Effector memory CD8-positive, alpha-beta T cell (primary cell): ENCODE measurements at places on chromosomes 4 and X.

- H3K36me3 ChIP-seq: no peaks in the 10 kb centered on the region
- H3K4me1 ChIP-seq: no peaks in the 10 kb centered on the region
- no peak for DNase-seq
- no peak overlapping the region for H3K4me3 ChIP-seq
- H3K27ac ChIP-seq: no peak overlapping the region
Measured at GRCh38 chr4:101696276-101697010, 94.1 kb upstream of the BANK1 start.

- H3K27ac ChIP-seq: no peak overlapping the region
- no peak for DNase-seq
- no peaks in the 10 kb centered on the region for H3K36me3 ChIP-seq
- no peaks in the 10 kb centered on the region for H3K27me3 ChIP-seq
- H3K4me3 ChIP-seq: no peak overlapping the region
- no peaks in the 10 kb centered on the region for H3K4me1 ChIP-seq
Measured at GRCh38 chrX:151004085-151004484, 20.9 kb downstream of the HMGB3 start.

DNA sequence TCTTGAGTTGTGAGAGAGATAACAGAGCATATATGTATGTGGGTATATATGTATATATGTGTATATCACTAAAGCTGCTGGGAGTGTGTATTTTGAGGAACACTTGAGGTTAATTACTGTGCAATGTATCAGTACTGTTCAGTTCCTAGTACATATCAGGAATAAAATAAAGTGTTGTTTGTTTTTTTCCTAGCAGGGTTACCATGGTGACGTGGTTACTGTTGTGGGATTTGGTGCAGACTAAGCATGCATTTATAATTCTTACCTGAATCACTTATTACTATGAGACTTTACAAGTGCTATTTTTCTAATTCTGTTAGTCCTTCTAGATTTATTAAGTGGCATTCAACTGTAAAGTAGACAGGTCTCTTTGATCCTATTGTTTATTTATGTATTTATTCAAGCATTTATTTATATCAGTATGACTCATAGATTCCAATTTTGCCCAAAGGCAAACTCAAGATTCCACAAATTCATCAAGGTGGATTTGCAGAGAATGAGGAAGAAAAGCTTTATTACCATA is 26.9 kb upstream of the BEX4 start:
- H3K4me3 ChIP-seq: no peak overlapping the region
- H3K27me3 ChIP-seq: no peaks in the 10 kb centered on the region
- H3K36me3 ChIP-seq: no peaks in the 10 kb centered on the region
- H3K4me1 ChIP-seq: no peaks in the 10 kb centered on the region
- DNase-seq: no peak
- H3K27ac ChIP-seq: no peak overlapping the region

DNA sequence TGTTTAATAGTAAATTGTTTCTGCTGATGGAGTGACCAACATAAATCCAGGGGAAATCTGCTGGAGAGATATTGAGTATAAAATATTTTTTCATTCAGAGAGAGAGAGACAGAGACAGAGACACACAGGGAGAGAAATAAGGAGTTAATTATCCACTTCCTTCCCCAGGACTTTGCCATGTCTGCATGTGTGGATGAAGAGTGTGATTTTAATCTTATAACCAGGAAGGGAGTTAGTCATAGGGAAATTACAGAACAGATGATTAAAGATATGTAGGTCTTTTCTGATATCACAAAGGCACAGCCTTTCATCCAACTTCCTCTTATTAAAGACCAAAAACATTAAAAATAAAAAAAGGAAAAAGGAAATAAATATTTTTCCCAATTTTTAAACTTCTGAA is 526.3 kb downstream of the SPRY1 start:
- H3K4me1 ChIP-seq: no peaks in the 10 kb centered on the region
- H3K36me3 ChIP-seq: no peaks in the 10 kb centered on the region
- H3K27me3 ChIP-seq: no peaks in the 10 kb centered on the region

GRCh38 chr4:675036-675882 is 917 bp downstream of the MYL5 start:
- peaks cover 13% of the 10 kb centered on the region for H3K4me1 ChIP-seq
- peak overlapping the region; percentile 85 for H3K4me3 ChIP-seq
- H3K27me3 ChIP-seq: no peaks in the 10 kb centered on the region

GRCh38 chr4:185411849-185412248 is 13.9 kb downstream of the UFSP2 start:
- H3K4me3 ChIP-seq: no peak overlapping the region
- H3K4me1 ChIP-seq: no peaks in the 10 kb centered on the region
- H3K27me3 ChIP-seq: no peaks in the 10 kb centered on the region
- H3K27ac ChIP-seq: no peak overlapping the region
- DNase-seq: no peak

DNA sequence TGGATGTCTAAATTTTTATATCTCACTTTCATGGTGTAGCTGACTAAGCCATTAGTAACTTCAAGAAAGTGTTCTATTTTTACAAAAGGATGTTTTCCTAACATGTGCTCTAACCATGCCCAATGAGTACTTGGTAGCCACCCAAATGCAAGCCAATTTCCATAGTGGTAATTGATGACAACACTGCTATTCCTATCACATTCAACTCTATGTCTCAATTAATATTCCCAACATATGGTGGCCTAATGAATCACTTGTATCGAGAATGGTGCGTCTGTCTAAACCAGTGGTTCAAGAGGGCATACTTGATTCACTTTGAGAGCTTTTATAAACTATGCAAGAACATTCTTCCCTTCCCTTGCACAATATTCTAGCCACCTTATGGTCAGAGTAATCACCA is 112.9 kb upstream of the GPRIN3 start:
- H3K4me1 ChIP-seq: no peaks in the 10 kb centered on the region
- DNase-seq: no peak
- H3K27ac ChIP-seq: no peak overlapping the region
- H3K27me3 ChIP-seq: no peaks in the 10 kb centered on the region
- no peak overlapping the region for H3K4me3 ChIP-seq

DNA sequence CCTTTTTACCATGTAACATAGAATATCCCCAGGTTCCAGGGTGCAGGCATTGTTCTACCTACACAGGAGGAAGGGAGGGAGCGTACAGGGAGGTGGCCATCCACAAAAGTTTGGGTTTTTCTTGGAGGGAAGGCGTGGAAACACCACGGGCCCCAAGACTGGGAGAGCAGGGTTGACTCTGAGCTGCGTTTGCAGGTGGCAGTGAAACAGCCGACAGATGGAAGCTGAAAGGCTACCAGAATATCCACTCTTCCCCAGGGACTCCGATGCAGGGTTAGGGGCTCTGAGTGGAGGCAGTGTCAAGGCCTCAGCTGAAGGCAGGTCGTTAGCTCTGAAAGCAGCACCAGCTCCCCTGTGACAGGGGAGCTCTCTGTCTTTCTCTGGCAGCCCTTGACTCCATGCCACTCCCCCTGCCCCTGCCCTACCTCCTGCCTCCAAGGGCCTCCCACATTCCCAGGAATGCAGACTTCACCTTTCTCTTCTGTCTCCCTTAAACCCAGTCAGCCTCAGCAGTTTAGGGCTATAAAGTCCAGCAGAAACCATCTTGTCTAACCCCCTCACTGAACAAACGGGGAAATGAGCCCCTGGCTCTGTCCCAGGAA is 14.0 kb upstream of the GLOD5 start:
- no peak for DNase-seq
- peaks cover 4% of the 10 kb centered on the region for H3K36me3 ChIP-seq

- H3K4me3 ChIP-seq: no peak overlapping the region
- no peaks in the 10 kb centered on the region for H3K4me1 ChIP-seq
- H3K27ac ChIP-seq: no peak overlapping the region
- no peaks in the 10 kb centered on the region for H3K36me3 ChIP-seq
Measured at GRCh38 chr4:154961263-154961662, 180.2 kb downstream of the RBM46 start.

- no peaks in the 10 kb centered on the region for H3K36me3 ChIP-seq
- no peak overlapping the region for H3K4me3 ChIP-seq
- no peak for DNase-seq
- no peaks in the 10 kb centered on the region for H3K27me3 ChIP-seq
- no peak overlapping the region for H3K27ac ChIP-seq
Measured at GRCh38 chr4:94519019-94519418, 67.3 kb downstream of the PDLIM5 start.

DNA sequence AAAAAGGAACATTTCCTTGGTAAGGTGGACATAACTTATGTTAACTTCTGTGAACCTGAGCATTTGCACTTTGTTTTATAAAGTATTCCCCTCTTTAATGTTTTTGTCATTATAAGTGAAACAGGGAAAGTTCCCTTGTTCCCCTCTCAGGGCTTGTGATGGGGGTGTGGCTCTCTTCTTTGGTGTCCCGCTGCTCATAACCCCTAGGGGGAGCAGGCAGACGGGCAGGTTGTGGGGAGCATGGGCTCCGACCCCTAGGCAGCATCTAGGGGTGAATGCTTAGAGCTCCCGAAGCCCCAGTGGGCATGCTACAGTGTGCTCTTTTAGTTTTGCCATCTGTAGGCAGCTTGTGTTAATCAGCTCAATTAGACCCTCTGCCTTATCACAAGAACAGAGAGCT is 200.4 kb downstream of the DACH2 start:
- H3K36me3 ChIP-seq: no peaks in the 10 kb centered on the region
- no peaks in the 10 kb centered on the region for H3K27me3 ChIP-seq
- no peak for DNase-seq
- no peaks in the 10 kb centered on the region for H3K4me1 ChIP-seq
- H3K4me3 ChIP-seq: no peak overlapping the region
- no peak overlapping the region for H3K27ac ChIP-seq

DNA sequence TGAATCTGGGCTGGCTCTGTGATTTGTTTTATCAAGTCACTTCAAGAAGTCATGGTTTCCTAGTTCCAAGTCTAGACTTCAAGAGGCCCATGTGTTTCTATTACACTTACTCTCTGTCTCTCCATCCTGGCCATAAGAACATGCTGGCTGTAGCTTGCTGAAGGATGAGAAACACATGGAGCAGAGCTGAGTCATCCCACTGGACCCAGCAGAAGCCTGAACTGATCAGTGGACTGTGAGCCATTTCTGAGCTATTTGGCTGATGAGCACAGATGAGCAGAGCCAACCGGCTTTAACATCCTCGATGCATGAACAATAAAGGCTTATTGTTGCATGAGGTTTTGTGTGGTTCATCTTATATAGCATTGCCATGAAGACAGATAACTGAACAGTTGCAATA is 290.6 kb upstream of the BOD1L1 start:
- H3K27me3 ChIP-seq: no peaks in the 10 kb centered on the region
- H3K4me1 ChIP-seq: no peaks in the 10 kb centered on the region
- no peak overlapping the region for H3K27ac ChIP-seq
- H3K4me3 ChIP-seq: no peak overlapping the region
- no peak for DNase-seq

DNA sequence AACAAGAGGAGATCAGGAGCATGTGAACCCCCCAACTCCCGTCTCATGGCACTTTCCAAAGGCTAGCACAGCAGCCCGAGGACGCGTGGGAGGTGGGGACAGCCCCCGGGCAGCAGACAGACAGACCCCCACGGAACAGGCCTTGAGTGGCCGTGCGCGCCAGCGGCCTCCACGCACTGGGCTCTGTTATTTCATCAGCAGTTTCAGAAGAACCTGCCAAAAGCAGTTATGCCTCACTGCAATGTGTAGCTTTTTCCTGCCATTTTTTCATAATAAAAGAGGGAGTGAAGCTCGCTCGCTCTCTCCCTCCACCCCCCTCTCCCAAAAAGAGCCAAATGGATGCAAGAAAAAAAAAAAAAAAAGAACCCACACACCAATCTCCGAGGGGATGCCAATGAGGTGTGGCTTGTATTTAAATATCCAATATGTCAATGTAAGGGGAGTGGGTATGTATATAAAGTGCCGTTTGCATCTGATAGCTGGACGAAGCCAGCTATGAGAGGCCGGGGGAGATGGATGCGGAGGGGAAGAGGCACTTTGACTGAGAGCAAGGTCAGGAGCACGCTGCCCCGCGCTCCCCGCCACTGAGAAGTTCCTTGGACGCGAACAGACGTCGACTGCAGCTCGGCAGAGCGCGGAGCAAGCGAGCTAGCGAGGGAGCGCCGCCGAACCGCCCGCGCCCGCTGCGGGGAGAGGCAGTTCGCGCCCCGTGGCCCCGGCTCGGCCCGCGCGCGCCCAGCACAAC is at the start of gene FGF16:
TSS of gene FGF16 (plus strand) at position 482 of the 745 bp plus-strand sequence. CDS start 286 bp downstream, outside the sequence.
- no peaks in the 10 kb centered on the region for H3K36me3 ChIP-seq
- peak within 1 kb of the TSS; percentile 80 for H3K4me3 ChIP-seq
- H3K4me1 ChIP-seq: peaks cover 7% of the 10 kb centered on the region
- peaks cover 47% of the 10 kb centered on the region for H3K27me3 ChIP-seq
- no peak for DNase-seq
- no peak within 1 kb of the TSS for H3K27ac ChIP-seq

GRCh38 chr4:144667500-144667899 is 21.5 kb downstream of the HHIP start:
- H3K27me3 ChIP-seq: no peaks in the 10 kb centered on the region
- no peaks in the 10 kb centered on the region for H3K4me1 ChIP-seq
- no peaks in the 10 kb centered on the region for H3K36me3 ChIP-seq

DNA sequence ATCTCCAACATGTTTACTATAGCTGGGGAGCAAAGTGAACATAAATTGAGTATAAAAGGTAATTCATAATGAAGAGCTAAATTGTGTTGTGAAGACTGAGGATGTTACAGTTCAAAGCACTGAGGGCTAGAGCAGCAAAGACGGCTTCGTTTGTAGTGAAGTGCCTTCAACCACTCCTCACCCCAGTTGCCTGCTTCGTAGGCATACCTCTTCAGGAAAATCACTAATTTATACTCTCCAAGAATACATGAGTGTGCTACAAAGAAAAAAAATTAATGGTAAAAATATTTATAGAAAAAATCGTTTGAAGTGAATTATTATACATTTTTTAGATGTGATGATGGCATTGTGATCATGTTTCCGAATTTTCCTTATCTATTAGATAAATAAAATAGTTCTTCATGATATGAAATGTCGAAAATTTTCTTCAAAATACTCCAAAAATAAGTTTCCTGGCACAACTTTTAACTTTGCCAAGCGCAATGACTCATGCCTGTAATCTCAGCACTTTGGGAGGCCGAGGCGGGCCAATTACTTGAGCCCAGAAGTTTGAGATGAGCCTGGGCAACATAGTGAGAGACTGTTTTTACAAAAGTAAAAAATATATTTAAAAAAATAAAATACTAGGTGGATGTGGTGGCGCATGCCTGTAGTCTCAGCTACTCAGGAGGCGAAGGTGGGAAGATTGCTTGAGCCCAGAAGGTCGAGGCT is 41.6 kb downstream of the ZFP42 start:
- no peak overlapping the region for H3K4me3 ChIP-seq
- no peaks in the 10 kb centered on the region for H3K4me1 ChIP-seq
- no peaks in the 10 kb centered on the region for H3K36me3 ChIP-seq
- DNase-seq: no peak
- H3K27me3 ChIP-seq: no peaks in the 10 kb centered on the region
- no peak overlapping the region for H3K27ac ChIP-seq

DNA sequence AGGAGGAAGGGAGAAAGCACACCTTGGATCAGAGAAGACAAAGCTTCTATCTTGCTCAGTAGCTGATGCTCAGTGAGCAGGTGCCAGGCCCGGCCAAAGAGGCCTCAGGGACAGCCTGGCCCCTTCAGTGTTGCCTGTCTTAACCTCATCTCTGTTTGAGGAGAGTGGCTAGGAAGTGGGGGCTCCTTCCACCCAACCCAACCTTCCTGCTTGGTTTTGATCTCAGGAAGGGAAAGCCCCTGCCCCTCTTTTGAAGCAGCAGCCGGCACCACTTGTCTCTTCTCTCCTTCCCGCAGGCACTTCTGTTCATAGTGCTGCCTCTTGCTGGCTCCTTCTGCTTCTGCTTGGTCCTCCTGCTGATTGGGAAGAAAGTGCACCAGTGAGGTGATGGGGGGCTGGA is 2.4 kb upstream of the AFF2 start:
- no peaks in the 10 kb centered on the region for H3K27me3 ChIP-seq
- H3K36me3 ChIP-seq: peaks cover 2% of the 10 kb centered on the region
- no peak for DNase-seq
- H3K27ac ChIP-seq: peak overlapping the region; percentile 65
